ENCODE measurements at places on chromosomes 12 and 14.

DNA sequence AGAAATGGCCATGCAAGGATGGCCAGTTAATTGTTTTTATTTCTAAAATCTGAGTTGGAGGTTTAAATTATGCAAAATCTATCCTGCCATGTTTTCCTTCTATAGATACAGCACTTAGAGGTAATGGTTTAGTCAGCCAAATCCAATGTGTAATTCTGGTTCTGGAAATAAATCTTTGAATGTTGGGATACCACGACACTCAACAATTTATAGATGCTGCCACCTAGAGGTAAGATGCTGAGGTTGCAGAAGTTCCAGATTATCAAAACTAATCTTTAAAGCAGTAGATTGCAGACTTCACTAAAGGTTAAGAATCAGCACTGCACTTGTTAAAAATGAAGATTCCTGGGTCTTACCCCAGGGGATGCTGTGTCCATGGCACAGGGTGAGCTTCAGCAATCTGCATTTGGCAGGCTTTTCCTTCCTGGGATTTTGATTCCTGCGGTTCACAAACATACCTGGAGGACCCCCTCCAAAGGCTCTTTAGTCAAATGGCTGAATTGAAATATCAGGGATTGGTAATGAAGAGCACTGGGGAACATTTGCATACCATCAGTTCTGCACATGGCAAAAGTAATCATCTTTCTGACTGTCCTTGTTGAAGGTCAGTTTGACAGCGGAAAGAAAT, 53.4 kb upstream of the ANO4 start:
- no peak for DNase-seq

GRCh38 chr12:75694534-75695268, 183.3 kb upstream of the KRR1 start:
- no peak for DNase-seq

DNA sequence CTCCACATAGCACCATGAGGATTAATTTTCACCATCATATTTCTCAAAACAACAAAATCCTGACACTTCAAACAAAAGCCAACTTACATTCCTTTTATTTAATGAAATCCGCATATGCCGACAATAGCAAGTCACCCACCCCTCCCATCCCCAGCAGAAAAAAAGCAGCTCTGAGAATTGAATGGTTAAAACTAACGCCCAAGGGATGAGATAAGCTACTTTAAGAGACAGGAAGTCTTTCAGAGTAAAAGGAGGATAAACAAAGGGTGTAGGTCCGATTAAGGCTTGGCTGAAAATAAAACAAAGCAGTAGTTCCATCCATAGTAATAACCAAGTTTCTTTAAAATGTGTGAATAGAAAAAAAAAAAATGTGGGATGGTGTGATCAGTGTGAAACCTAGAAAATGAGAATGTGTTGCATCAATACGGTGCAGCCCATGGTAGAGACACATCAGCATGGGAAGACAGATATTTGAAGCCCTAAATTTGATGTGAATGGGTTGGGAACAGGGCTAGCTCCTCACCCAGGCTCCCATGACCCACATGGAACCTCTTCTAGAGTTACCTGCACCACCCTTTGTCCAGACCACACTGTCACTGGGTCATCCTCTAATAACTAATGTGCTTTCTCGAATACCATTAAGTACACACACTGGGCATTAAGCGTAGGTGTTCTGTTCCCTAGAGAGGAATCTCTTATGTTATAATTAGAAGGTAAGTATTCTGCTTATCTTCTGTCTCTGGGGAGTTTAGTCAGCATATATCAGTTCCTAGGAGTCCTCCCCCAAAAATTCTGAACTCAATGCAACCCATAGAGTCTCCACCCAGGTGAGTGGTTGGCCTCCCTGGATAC, 31.7 kb downstream of the RTRAF start:
- DNase-seq, result no peak

DNA sequence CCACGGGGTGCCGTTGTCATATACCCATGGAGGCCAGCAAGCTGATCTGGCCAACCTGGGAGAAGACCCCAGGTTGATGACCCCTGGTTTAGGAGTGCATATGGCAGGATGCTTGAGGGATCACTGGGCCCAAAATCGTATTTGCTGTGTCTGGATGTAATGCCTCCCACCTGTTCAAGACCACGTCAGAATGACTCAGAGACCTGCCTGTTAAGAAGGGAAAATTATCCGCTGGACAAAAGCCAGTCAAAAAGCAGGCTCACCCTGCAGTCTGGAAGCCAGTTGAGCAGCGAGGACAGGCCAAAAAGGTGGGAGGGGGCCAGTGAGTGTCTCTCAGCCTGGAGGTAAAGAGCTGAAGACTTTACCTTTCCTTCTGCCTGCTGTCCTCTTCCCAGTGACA, 449.2 kb downstream of the DPF3 start:
- no peak for DNase-seq

DNA sequence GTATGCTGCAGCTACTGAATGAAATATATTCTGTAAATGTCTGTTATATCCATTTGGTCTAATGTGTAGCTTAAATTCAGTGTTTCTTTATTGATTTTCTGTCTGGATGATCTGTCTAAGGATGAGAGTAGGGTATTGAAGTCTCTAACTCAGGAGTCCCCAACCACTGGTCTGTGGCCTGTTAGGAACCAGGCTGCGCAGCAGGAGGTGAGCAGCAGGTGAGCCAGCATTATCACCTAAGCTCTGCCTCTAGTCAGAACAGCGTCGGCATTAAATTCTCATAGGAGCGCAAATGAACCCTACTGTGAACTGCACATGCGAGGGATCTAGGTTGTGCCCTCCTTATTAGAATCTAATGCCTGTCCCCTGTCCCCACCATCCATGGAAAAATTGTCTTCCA, 329.7 kb upstream of the RGS6 start:
- DNase-seq, result no peak

GRCh38 chr14:103916636-103917262, 11.5 kb upstream of the TDRD9 start:
- no peak for DNase-seq

GRCh38 chr12:14193639-14194038, 171.8 kb upstream of the ATF7IP start:
- DNase-seq, result no peak
